Activated CD8-positive, alpha-beta memory T cell treated with anti-CD3 and anti-CD28 coated beads, Interleukin-2, amount 10 ng/mL, durations not matched to agents 7 days and 5 days (primary cell): ENCODE measurements at places on chromosomes 4 and X. TPM values are rescaled to one million over a fixed set of nuclear protein-coding genes. Genes with fewer than 3 reads are reported as not detected.

DNA sequence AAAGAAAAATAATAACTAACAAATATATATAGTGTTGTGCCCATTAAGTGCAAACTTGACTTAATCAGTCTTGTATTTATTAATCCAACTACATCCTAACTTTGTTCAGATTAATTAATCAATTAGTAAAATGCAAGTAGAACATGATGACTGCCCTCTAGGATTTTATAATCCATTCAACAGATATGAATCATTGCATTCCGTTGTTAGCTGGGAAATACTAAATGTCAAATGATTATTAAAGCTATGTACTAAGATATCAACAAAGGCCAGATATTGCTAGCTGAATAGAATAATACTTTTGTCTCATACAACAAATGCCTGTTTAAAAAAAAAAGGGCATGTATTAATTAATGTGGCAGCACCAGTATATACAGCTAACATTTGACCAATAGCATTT is 1366.3 kb downstream of the STIM2 start:
- no peak overlapping the region for H3K27ac ChIP-seq
- H3K4me1 ChIP-seq: no peaks in the 10 kb centered on the region
- no peaks in the 10 kb centered on the region for H3K27me3 ChIP-seq
- DNase-seq: no peak
- no peak overlapping the region for H3K4me3 ChIP-seq
- no peaks in the 10 kb centered on the region for H3K36me3 ChIP-seq

DNA sequence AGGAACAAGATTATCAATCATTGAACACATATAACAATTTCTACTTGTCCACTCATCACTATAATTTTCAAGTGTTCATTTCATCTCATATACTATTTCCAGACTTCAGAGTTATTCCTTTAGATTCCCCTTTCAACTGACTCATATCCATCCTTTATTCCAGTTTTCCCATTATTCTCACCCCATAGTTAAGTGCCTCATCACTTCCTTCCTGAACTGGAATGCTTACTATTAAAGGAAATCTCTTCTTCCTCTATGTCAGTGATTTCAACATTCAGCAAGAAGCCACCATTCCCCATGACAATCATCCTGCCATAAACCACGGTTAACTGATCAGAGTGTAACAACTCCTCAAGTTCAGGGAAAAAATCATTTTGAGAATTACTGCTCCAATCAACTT is 198.9 kb downstream of the FBXO8 start:
- H3K27ac ChIP-seq: no peak overlapping the region
- no peaks in the 10 kb centered on the region for H3K4me1 ChIP-seq
- DNase-seq: no peak

DNA sequence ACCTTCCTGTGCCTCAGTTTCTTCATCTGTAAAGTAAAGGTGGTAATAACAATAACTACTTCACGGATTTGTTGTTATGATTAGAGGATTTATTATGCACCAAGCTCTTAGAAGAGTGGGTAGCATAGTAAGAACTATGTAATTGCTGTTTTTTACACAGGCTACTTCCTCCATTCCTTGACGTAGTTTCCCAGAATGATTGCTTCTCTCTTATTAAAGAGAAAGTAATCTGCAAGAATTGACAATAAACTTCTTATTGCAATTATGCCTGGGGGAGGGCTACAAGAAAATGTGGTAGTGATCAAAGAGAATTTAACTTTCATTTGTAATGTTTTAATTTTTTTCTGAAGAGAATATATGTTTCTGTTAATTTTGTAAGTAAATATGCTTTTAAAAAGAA is 238.7 kb downstream of the GASK1B start:
- DNase-seq: no peak
- no peaks in the 10 kb centered on the region for H3K4me1 ChIP-seq

- no peak for DNase-seq
- H3K27ac ChIP-seq: no peak overlapping the region
- H3K4me1 ChIP-seq: no peaks in the 10 kb centered on the region
- no peaks in the 10 kb centered on the region for H3K27me3 ChIP-seq
- no peak overlapping the region for H3K4me3 ChIP-seq
Observed at GRCh38 chr4:135015771-135016170, 814.2 kb upstream of the PABPC4L start.

CABS1 gene
- total RNA-seq: not detected
